Neural progenitor cell (in vitro differentiated cells): ENCODE measurements at places on chromosomes 3 and 15. TPM values are rescaled to one million over a fixed set of nuclear protein-coding genes. Genes with fewer than 3 reads are reported as not detected.

Gene SENP2
- 46.5 and 48.4 TPM in 2 replicates for total RNA-seq

DNA sequence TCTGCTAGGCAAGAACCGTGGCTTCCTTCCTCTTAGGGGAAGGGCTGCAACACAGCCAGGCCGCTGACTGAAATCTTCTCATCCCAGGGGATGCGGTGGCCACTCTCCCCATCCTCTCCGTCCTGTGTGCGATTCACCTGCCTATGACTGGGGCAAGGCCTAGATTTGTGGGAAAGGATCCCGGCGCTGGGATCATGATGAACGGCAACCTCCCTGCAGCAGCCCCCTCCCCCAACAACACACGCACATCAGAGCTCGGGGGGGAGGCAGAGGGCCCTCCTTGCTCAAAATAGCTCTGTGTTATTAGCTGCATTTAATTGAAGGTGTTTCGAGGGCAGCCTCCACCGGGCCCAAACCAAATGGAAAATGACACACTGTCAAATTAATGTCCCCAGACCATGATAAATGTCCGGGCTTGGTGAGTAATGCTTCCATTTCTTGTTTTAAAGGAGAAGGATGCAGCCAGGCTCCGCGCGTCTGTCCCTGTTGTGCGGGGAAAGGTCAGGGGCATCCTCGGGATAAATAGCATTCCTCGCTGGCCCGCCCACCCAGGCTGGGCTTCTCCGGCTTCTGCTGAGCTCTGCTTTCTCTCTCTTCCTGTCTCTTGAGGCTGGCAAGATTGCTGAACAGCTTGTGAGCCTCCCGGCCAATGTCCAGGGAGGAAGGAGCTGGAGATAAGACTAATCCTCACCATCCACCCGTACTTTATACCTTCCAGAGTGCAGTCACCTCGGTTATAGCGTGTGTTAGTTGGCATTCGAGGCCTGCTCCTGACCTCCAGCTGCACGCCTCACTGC lies 56.4 kb upstream of the TLE3 start:
- peak; percentile 46 for DNase-seq
- H3K27me3 ChIP-seq = no peaks in the 10 kb centered on the region
- no peaks in the 10 kb centered on the region for H3K36me3 ChIP-seq
- H3K27ac ChIP-seq = no peak overlapping the region
- peaks cover 8% of the 10 kb centered on the region for H3K4me1 ChIP-seq

Gene CELSR3
- total RNA-seq = 9.9 and 22.3 TPM in 2 replicates

- no peaks in the 10 kb centered on the region for H3K36me3 ChIP-seq
- no peaks in the 10 kb centered on the region for H3K4me1 ChIP-seq
- H3K27ac ChIP-seq = no peak overlapping the region
- H3K27me3 ChIP-seq = no peaks in the 10 kb centered on the region
- DNase-seq = peak; percentile 63
Observed at GRCh38 chr3:32018757-32019564, 37.4 kb downstream of the ZNF860 start.

DNA sequence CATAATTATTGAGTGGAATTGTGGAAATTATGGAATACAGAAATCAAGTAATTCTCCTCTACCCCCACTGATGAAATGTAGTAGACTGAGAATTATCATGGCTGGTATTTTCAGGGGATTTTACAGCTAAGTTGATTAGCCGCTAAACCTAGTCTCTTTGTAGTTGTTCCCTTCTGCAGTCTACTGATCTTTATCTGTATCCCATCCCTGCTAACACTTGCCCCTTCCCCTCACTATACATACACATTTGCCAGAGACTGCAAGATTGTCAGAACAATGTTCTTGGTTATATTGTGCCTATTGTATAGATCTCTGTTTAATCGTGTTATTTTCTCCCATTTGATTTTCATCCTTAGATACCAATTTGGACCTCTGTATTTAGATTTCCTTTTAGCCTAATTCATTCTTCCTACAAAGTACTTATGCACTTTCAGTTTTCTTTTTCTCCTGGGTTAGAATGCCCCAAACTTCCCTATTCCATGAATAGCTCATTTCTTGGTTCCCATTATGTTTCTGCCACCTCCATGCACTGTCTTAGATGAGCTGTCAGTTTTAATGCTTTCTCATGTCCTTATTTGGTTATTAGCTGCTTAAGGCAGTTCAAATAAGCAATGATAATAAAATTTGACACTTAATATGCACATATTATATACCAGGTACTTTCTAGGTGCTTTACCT lies 86.9 kb downstream of the CDIN1 start:
- no peaks in the 10 kb centered on the region for H3K36me3 ChIP-seq
- H3K4me1 ChIP-seq = no peaks in the 10 kb centered on the region
- no peak overlapping the region for H3K4me3 ChIP-seq
- no peak for DNase-seq
- no peak overlapping the region for H3K27ac ChIP-seq

Gene CTXN2
- 0.03 and 0.60 TPM in 2 replicates for total RNA-seq

Gene PAQR9
- 1.7 and 2.2 TPM in 2 replicates for total RNA-seq

DNA sequence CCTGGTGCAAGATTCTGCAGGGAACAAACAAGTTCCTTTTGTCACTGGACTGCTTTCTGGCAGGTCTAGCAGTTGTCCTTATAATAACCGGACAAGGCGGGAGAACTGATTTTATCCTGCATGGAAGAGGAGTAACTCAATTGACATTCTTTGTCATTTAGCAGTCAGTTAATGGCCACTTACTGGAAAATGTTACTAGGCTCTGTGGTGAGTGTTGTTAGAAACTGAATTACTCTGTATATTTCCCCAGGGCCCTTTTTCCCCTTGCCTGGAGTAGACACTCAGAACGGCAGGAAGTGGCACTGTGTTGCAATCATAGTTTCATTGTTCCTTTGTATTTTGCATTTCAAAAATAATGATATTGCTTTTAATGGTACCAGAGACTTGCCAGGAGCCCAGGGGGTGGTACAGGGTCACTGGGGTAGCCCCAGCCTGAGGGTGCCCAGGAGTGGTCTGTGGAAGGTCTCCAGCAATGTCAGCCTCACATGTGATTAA lies 318.6 kb upstream of the LRRFIP2 start:
- H3K4me1 ChIP-seq = no peaks in the 10 kb centered on the region
- no peaks in the 10 kb centered on the region for H3K27me3 ChIP-seq
- no peak for DNase-seq

DNA sequence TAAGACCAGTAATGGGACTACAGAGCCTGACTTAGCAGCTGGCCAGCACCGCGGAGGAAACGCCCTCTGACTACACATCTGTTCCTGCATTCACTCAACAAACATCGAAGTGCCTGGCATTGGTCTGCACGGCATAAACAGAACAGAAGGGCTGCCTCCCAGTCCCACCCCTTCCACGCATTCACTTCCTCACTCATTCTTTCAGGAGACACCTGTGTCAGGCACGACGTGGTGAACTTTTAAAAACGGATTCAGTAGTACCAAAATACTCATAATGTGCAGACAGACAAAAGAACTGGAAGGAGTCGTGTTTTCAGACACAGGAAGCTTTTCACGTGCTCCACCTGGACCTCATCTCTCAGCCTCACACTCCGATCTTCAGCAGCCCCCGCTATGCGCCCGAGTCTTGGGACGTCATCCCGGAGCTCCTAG lies 123.3 kb downstream of the XXYLT1 start:
- no peaks in the 10 kb centered on the region for H3K27me3 ChIP-seq
- no peak for DNase-seq
- no peak overlapping the region for H3K4me3 ChIP-seq
- H3K27ac ChIP-seq = no peak overlapping the region

GRCh38 chr3:68943753-68944500 lies 11.6 kb upstream of the TAFA4 start:
- peaks cover 10% of the 10 kb centered on the region for H3K4me1 ChIP-seq
- no peak overlapping the region for H3K4me3 ChIP-seq
- H3K27ac ChIP-seq = no peak overlapping the region
- no peaks in the 10 kb centered on the region for H3K36me3 ChIP-seq
